Left lung (tissue), 14 donors: ENCODE measurements at places on chromosomes 5 and 9. TPM values are rescaled to one million over a fixed set of nuclear protein-coding genes. Genes with fewer than 3 reads are reported as not detected.

RORB gene
- 5.2 TPM for total RNA-seq

GARNL3 gene
- total RNA-seq: 7.4 TPM

POU5F2 gene
- 2.3 TPM for total RNA-seq

DNA sequence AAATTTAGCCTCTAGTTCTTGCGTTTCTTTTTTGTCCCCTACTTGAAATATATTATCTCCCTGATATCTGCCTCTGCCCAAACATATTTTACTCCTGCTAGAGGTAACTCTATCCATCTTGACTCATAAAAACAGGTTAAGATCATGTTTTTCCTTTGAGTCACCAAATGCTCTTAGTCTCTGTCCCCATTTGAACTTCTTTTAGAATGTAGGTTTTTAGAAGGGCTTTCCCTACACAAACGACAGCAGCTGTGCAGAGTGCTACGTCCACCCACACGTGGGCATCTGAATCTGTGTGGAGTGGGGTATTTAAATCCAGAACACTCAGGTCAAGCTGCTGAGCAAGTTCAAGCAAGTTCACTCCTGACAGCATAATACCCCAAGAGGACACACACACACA lies 2.2 kb downstream of the HSD17B3 start:
- no peak for DNase-seq

DNA sequence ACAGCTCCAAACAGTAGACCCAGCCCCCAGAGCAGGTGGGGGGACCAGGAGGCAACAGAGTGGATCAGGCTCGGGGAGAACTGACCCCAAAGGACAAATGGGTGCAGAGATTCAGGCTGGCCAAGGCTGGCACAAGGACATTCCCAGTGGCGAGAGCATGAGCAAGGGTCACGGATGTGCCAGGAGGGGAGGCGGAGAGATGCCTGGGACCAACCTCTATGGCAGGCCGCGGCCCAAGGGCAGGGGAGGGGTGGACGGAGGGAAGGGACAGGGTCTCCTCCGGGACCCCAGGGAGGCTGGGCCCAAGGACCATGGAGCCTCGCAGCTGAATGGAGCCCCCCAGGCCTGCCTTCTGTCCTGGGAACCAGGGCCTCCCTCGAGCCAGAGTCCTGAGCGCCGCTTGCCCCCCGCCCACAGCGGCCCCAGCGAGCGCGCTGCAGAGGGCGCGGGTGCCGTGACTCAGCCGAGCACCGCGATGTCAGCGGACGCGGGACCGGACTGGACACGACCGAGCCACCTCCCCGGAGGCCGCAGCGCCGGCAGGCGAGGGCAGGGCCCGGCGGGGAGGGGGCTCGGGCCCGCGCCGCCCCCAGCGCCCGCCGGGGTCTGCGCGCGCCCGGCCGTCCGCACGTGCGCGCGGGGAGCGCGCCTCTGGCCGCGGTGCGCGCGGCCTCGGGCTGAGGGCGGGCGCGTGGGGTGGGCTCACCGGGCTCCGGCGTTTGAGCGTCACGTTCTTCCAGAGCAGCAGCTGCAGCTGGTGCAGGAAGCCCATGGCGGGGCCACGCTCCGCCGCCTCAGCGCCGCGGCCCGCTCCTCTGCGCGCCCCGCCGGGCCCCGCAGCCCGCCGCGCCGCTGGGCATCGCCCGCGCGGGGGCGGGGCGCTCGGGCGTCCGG lies at the start of gene ABCA2:
TSS of gene ABCA2 (minus strand) at position 869 of the 894 bp plus-strand sequence. CDS start at position 772, 97 bp downstream.
- DNase-seq: no peak
